ENCODE measurements at places on chromosomes 1 and 21.

GRCh38 chr1:100750005-100750885 lies 30.7 kb downstream of the VCAM1 start:
- DNase-seq: no peak

DNA sequence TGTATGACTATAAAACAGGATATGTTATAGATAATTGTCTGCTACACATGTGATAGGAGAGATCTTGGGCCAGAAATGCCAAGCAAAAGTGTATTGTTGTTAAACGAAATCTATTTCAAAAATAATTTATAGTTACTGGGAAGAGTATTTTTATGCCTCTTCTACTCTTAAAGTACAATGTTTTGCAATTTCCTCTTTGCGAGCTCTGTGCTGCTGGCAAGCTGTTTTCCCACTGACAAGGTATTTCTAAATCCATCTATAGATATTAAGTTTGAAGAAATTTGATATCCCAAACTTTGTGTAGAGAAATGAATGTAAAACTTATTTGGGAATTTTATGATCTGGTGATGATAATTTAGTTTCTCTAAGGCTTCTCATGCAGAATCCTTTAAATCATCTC lies 63.3 kb upstream of the PTGFR start:
- no peak for DNase-seq

DNA sequence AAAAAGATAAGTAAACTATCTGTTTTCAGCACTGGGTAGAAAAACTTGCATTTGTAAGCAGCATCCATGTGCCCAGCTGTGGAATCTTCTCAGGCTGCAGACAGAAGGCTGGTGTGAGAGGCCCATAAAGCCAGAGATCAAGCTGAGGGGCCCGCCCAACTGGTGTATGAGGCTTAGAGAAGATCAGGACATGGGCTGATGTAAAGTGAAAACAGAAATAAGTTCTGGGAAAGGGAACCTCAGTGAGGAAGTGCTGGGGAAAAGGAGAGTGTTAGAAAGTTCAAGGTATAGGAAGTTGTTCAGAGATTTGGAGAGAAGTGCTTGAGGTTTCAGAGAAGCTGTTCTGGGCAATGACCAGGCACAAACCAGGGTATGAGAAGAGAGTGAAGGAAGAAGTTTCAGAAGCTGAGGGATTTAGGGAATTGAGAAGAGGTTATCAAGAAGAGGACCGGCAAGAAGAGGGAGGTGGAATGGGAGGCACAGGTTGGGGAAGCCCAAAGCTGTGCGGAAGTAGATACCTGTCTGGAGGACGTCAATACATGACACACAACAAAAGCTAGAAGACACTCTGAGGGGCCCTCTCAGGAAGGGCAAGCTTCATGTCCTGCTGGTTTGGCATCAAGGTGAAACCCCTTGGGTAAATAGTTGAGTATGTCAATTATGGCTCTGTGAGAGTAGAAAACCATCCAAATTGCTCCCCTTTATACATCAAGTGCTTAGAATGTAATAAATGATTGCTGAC lies 2.7 kb upstream of the CD5L start:
- DNase-seq: no peak

GRCh38 chr21:33198346-33199099 lies 31.2 kb upstream of the IFNAR2 start:
- no peak for DNase-seq

- no peak for DNase-seq
These were observed 286.0 kb downstream of the VAV3 start for GRCh38 chr1:107678993-107679392.
